ENCODE measurements at places on chromosomes 16 and 17.

DNA sequence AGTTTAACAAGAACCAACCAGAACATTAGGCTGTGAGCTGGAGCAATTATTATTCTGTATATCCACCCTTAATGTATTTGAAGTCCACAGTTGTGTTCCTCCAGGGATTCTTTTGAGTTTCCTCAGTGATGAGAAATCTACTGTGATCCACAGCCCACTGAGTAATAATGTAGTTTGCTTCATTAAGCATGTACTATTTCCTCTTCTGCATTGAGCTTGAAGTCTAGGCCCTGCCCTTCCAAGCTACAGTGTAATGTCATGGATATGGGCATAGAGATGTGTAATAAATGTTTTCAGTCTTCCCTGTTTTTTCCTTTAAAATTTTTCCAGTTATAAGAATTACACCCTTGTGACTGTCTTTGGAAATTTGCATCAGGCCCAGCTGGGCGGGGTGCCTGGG is 36.4 kb upstream of the SLC12A3 start:
- no peak for DNase-seq

DNA sequence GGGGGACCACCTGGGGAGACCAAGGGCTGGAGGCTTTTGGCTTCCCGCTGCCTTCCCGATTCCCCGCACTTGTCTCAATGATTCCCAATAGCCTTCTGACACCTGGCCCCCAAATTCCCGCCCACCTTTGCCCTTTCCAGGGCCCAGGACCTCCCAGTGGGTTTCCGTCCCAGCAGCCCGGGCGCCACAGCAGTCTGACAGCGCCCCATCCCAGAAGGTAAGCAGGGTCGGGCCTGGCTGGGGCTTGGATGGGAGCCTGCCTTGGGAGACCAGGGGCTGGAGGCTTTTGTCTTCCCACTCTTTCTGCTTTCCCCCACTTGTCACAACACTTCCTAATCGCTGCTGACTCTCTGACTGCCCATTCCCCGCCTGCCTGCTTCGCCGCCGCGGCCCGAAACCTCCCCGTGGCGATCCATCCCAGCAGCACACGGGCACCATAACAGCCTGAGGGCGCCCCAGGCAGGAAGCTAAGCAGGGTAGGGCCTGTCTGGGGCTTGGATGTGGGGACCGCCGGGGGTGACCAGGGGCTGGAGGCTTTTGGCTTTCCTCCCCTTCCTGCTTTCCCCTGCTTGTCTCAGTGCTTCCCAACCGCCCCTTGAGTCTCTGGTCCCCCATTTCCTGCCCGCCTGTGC is 2289.3 kb downstream of the TP53TG3F start:
- DNase-seq, result no peak

DNA sequence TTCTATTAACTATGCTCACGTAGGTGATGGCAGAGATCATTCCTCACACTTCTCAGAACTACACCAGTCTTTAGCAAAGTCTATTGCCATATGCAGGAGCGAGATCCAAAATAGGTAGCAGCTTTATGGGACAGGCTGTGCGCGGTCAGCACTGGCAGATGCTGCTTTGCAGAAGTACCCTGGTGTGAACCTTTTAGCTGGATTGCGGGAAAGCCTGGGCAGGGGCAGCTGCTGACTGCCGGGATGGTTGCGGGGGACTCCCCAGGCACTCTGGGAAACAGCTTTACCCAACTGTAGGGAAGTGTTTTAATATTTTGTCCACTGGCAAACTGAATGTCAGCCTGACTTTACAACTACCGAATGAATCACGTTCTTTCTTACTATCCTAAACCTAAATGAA is 251.3 kb downstream of the HS3ST3A1 start:
- DNase-seq, result no peak

- no peak for DNase-seq
Measured at GRCh38 chr17:15650741-15651582, 31.5 kb upstream of the FBXW10B start.

DNA sequence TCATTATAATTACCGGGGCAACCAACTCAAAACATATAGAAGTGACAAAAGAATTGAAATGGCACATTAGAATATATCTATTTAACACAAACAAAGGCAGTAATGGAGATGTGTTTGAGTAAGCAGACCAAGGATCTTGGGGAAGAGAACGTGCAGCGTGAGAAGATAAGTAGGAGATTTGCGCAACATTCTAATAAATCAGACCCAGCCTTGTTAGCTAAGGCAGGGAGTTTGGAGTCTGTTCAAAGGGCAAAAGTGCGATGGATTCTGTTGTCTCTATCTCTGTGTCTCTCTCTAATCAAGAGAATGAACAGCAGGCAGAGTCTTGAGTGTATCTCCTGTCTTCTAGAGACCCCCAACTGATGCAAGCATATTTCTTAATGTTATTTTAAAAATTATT is 55.0 kb upstream of the FA2H start:
- no peak for DNase-seq

DNA sequence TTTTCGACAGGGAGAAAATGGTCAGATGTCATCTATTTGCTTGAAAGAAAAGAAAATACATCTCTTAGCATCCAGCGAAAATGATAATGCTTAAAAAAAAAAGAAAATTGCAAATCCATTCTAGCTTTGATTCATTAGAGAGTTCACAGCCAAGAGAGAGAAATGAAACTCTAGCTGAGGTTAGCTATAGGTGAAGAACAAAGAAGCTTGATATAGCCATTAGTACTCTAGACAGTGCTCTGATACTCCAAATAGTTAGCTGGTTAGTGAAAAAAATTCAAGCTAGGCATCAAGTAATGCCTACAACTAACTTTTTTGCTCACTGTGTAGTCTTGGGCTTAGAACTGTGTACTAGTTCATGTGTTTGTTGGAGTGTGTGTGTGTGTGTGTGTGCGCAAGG is 721.6 kb upstream of the SOX9 start:
- DNase-seq, result no peak

DNA sequence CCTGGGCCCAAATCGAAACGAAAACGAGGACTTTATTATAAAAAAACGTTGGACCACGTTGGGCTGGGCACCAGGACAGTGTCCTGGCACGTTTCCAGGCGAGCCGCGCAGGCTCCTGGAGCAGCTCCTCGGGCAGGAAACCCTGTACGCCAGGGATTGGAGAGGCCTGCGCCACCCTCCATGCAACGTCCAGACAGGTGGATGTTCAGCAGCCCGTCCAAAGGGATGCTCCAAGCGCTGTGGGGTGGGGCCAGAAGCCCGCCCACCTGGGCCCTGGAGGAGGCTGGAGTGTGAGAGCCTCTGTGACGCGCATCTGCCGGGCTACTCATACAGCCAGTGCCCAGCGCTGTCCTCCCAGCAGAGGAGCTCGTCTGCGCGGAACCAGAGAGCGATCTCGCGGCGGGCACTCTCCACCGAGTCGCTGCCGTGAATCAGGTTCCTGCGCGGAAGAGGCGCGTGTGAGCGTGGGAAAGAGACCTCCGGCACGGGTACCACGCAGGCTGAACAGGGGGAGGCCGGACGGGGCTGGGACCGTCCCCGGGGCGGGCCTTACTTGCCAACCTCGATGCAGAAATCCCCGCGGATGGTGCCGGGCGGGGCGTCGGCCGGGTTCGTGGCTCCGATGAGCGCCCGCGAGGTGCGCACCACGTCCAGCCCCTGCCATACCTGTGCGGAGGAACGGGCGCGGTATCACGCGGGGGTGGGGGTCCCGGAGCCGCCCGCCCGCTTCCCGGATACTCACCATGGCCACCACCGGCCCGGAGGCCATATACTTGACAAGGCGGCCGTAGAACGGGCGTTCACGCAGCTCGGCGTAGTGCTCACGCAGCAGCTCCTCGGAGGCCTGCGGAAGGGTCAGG is 785 bp downstream of the NME3 start:
- no peak for DNase-seq

DNA sequence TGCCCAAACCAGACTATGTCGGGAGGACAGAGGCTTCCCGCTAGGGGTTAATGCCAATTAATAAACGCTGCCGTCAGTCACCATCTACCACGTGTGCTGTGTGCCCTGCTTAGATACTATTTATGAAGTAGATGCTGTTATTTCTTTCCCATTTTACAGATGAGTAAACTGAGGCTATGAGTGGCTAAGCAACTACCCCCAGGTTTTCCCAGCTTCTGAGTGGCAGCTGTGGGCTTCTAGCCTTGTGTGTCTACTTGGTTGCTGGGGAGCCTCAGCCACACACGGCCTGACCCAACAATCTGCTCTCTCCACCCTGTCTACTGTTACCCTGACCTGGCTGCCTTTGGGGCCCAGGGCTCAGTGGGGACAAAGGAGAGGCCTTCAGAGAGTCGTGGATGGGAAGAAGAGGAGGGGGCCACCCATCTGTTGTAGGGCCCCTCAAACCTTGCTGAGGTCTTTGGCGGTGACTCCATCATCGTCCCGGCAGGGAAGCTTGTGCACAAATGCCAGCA is 7.1 kb downstream of the GIT1 start:
- DNase-seq, result no peak

DNA sequence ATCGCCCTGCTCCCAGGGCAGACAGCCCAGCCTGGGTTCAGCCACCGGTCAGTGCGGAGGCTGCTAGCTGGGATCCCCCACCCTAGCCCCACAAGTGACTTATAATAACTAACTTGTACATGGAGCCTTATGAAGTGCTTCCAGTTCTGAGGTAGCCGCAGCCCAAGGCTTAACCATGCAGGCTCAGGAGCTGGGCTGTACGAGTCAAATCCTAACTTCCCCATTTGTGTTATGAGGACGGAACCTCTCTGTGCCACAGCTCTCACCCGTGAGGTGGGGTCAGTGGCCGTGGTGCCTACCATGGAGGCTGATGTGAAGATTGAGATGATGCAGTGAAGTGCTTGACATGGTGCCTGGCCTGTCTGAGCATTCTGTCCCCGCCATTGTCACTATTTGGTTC is 27.8 kb upstream of the GOSR2 start:
- DNase-seq, result no peak

DNA sequence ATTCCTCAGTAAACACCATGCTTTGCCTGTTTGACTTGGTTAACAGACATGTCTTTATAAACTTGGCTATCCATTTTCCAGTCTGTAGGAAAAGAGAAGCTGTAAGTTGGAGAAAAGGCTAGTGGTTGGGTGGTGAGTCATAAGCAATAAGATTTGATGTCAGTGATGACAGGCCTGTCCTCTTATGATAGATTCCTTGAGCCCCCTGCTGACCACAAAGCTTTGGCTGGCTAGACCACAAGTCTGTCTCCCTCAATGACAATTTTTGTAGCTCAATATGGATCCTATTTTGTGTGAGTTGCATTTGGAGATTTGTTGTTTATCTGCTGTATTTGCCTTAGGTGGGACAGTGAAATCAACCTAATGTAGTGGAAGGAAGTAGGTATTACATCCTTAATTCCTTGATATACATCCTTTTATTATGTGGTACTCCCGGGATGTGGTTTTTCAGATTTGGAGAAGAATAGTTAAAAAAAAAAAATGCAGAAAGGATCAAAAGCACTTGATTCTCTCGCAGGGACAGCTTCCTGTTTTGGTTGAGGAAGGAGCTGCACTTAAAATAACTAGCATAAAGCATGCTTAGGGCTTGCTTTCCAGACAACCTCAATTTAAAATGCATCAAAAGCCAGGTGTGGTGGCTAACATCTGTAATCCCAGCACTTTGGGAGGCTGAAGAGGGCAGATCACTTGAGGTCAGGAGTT is 67.4 kb downstream of the SIAH1 start:
- no peak for DNase-seq

DNA sequence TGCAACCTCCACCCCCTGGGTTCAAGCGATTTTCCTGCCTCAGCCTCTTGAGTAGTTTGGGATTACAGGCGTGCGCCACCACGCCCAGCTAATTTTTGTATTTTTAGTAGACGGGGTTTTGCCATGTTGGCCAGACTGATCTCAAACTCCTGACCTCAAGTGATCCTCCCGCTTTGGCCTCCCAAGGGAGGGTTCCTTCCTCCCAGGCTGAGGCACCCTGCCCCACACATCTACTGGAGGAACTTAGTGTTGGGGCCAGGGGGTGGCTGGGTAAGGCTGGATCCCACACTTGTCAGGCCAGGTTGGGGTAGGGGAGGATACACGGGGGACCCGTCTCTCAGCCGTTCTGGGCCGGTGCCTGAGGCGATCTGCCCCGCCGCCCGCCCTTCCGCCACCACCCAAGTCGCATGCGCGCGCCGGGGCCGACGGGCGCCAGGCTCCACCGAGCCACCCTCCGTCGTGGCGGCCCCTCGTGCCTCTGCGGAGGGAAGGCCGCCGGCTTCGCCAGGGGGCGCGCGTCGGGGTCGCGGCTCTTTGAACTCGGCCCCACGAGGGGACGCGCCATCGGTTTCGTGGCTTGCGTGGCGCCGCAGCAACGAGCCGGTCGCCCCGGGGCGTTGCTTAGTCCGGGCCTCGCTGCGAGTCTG is 15.9 kb downstream of the GRB7 start:
- no peak for DNase-seq

GRCh38 chr16:54446639-54447038 is 160.1 kb upstream of the IRX3 start:
- DNase-seq, result no peak

DNA sequence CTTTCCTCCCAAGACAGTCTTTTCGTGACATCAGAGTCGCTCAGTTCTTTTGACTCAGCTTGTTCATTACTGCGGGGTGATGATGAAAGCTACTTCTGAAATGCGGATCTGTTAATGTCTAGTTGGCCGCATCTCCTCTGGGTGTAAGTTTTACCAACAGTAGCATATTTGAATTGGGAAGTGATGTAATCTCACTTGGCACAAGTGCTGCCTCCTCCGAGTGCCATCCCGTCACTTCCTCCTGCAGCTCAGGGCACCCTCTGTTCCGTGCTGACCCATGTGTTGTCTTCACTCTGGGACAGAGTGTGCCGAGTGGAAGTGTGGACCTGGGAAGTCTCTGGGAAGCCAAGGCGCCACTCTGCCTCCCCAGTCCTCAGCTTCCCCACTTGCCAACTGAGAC is 8.9 kb downstream of the ADAD2 start:
- no peak for DNase-seq

DNA sequence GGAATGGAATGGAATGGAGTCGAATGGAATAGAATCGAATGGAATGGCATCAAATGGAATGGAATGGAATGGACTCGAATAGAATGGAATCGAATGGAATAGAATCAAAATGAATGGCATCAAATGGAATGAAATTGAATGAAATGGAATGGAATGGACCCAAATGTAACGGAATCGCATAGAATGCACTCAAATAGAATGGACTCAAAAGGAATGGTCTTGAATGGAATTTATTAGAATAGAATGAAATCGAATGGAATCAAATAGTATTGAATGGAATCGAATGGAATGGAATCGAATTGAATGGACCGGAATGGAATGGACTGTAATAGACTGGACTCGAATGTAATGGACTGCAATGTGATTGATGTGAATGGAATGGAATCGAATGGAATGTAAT is 501.4 kb upstream of the WSB1 start:
- DNase-seq, result no peak

- DNase-seq, result no peak
Measured at GRCh38 chr17:4565209-4566141, 5.1 kb upstream of the GGT6 start.

DNA sequence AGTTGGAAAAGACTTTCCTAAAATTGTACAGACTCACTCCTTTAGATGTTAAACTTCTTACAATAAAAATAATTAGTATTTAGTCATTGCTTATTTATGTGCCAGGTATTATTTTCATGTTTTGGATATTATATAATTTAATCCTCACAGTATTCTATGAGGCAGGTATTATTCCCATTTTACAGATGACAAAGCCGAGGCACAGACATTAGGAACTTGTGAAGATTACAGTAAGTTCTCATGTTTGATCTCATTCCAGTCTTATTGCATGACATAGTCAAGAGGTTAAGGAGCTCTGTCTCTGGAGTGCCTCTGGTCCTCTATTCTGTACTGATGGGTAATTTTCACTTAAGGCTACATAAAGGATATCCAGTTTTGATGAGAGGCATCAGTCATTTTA is 3.3 kb downstream of the HEATR3 start:
- no peak for DNase-seq

- DNase-seq, result no peak
Measured at GRCh38 chr16:83530293-83530692, 277.5 kb upstream of the HSBP1 start.

- DNase-seq, result no peak
Measured at GRCh38 chr16:3971261-3971660, 90.7 kb upstream of the CREBBP start.
